CD8-positive, alpha-beta T cell (primary cell): ENCODE measurements at places on chromosomes 3 and 15. TPM values are rescaled to one million over a fixed set of nuclear protein-coding genes. Genes with fewer than 3 reads are reported as not detected.

PLCD1 gene
- total RNA-seq, result 70.8 TPM

DNA sequence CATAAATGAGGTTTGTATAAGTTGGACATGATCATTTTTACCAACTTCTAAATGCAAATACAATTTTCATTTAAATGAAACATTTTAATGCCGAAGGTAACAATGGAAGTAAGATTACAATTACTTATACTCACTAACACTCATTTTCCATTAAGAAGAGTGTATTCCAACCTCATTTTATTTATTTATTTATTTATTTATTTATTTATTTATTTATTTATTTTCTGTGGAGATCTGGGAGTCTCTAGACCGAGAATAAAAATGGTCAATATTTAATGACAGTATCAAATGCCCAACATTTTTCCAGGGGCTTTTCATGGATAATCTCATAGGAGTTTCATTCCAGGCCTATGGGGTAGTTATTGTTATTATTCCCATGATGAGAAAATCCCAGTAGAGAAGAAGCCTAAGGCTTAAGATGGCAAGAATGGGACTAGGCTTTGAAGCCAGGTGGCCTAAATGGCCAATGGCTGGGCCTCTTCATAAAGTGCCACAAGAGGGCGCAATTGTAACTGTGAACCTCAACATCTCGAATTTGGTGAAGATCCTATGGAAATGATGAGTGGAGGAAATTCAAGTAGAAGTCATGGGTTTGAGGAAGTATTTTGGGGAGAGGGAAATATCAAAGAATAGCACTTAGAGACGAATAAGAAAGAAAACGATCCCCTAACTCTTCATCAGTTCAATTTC is 21.3 kb downstream of the VGLL3 start:
- DNase-seq, result no peak

COX5A gene
- 42.6 TPM for total RNA-seq

HTR3E gene
- not detected for total RNA-seq

MUC13 gene
- 0.33 TPM for total RNA-seq

ZDHHC3 gene
- 42.4 TPM for total RNA-seq

GOLGA6D gene
- not detected for total RNA-seq

DNA sequence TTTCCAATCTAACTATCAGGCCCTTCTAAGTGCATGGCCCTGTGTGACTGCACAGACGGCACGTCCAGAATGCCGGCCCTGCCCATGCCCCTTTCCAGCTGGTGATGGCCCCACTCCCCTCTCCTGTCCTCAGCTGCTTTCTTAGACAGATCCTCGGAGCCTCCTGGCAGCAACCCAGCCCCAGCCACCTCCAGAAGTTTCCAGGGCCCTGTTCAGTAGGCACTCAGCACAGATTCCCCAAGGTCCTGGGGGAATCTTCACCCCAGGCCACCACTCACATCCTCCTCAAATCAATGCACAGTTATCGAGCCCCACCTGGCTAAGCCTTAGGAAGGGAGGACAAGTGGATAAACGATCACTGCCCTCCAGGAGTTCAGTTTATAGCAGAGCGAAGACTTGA is 1.4 kb upstream of the CRABP1 start:
- DNase-seq, result no peak

ZNF35 gene
- total RNA-seq, result 1.7 TPM

GRCh38 chr3:193378706-193379105 is at the start of gene ATP13A5:
Gene ATP13A5, minus strand, starts transcription at chr3:193378753. Its CDS starts 28 bp downstream, at chr3:193378725.
- DNase-seq, result no peak

IL17RD gene
- not detected for total RNA-seq

DNA sequence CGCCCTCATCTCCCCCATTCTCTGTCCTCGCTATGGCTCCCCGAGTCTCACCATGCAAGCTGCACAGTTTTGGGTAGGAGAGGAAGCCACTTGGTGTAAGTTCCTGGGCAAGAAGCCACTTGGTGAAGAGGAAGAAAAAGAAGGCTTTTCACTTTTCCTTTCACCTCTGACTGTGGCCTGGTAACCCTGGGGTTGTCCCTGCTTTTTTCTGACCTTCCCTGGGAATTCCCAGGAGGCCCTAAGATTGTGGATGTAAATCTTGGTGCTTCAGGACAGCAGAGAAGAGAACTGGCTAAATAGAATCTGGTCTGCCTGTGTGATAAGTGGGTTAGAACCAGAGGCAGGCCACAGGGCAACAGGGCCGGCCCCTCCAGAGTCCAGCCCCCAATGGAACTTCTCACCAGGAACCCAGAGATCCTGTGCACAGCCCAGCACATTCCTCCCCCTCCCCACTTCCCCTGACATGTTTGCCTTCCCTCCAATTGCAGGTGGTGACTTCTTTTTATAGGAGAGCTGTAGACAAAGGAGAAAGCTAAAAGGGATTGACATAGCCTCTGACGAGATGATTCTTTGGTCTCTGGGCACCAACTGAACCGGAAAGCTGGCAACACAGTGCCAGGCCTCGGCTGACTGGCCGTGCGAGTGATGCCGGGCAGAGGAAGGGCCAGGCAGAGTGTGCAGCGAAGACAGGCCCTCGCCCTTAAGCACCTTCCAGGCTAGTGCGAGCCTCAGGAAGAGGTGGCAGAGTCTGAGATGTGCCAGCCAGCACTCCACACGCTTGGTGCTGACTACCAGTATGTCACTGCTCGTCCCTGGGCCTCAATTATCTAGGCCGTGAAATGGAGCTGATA is 19.4 kb upstream of the SKOR1 start:
- DNase-seq, result no peak

GRAMD1C gene
- 1.00 TPM for total RNA-seq

GRCh38 chr3:162175878-162176277 is 679.3 kb downstream of the OTOL1 start:
- no peak for DNase-seq

- DNase-seq, result no peak
Observed at GRCh38 chr3:132448216-132448961, 31.1 kb downstream of the DNAJC13 start.

DNA sequence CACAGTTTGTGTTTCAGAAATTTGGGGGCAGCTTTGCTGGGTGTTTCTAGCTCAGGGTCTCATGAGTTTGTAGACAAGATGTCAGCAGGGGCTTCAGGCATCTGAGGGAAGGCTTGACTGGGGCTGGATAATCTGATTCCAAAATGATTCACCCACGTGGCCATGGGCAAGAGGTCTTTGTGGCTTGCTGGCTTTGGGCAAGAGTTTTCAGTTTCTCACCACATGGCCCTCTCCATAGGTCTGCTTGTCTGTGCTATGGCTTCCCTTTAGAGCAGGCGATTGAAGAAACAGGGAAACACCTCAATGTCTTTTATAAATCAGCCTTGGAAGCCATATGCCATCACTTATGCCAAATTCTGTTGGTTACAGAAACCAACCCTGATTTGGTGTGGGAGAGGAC is 11.9 kb downstream of the RPS27L start:
- DNase-seq, result no peak

GRCh38 chr3:13462822-13463221 is 17.3 kb upstream of the HDAC11 start:
- no peak for DNase-seq

PLCL2 gene
- 35.8 TPM for total RNA-seq
